ENCODE measurements at places on chromosomes 2 and 18.
A peak's percentile ranks its signal among the peaks of the same experiment; 100 is the strongest.

DNA sequence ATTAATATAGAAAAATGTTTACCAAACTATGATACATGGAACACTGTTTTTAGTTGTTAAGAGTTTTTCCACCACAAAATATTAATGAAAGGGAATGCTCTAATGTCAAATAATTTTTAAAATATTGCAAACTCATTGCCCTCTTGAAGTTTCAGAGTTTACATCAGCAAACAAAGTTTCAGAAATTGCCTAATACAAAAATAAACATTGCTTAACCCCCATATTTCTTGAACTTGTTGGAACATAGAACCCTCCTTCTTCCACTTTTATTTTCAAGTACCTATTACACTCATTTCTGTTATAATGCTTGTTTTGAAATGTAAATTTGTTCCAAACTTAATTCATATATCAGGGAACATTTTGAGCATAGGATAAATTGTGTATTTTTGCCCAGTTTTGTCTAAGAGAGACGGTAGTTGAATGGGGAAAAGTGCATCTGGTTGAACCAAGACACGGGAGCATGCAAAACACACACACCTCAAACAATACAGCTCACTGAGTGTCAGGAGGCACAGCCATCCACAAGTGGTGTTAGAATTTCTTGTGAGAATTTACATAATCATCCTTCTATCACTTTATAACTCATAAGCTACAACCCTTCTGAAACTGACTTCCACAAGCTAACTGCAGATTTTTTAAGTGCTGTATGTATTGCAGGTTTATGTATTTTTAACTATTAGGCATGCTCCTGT is 5.3 kb upstream of the MC4R start:
- DNase-seq, result no peak

DNA sequence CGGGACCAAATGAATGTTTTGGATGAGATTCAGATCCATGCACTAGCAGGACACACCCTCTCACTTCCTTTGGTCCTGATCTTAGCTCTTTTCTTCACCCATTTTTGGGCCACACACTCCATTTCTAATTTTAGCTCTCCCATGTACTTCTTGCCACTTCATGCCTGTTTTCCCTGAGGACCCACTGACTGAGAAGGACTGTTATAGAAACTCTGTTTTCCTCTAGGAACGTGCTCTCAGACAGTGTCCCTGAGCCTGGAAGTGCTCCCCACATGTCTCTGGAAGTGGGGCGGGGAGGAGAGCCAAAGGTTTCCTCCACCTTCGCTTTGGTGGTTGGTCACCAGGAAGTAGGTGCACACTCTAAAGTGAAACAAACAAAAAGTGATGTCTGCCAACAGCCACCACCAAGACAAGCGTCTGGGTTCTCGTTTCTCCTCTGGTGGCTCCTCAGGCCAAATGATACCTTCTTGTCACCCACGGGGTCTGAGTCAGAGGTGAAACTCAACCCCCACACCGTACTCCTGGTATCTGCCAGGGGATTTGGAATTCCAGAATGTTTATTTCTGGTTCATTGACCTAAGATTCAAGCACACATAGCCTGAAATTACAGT is 74.7 kb downstream of the MERTK start:
- DNase-seq, result no peak

DNA sequence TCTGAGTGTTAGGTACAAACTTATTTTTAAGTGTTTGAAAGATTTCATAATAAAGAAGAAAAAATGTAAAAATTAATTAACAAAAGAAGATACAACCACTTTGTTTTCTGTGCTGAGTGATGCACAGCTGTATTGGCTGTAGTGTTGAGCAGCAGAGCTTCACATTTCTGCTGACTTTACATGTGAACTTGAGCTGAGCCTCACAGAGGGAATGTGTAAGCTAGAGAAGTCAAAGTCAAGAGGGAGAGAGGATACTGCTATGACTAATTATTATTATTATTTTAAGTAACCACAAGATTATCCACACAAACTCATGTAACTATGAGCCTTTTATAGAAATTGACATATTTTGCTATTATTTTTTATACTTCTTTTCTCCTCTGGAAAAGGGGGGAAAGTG is 159.1 kb upstream of the ZSWIM2 start:
- DNase-seq, result no peak

- DNase-seq, result no peak
These were observed 35.1 kb downstream of the MAPRE2 start for GRCh38 chr18:35076135-35076924.

DNA sequence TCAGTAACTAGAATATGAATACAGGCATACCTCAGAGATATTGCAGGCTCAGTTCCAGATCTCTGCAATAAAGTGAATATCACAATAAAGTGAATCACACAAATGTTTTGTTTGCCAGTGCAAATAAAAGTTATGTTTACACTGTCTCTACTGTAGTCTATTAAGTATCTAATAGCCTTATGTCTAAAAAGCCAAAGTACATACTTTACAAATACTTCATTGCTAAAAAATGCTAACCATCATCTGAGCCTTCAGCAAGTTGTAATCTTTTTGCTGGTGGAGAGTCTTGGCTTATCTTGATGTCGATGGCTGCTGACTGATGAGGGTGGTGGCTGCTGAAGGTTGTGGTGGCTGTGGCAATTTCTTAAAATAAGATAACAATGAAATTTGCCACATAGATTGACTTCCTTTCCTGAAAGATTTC is 159.4 kb downstream of the MYO1B start:
- DNase-seq, result no peak

- no peak for DNase-seq
These were observed 1084.7 kb upstream of the NXPH2 start for GRCh38 chr2:139864821-139865302.

- DNase-seq, result peak; percentile 34
These were observed 47.0 kb downstream of the STAT4 start for GRCh38 chr2:191103774-191104173.

DNA sequence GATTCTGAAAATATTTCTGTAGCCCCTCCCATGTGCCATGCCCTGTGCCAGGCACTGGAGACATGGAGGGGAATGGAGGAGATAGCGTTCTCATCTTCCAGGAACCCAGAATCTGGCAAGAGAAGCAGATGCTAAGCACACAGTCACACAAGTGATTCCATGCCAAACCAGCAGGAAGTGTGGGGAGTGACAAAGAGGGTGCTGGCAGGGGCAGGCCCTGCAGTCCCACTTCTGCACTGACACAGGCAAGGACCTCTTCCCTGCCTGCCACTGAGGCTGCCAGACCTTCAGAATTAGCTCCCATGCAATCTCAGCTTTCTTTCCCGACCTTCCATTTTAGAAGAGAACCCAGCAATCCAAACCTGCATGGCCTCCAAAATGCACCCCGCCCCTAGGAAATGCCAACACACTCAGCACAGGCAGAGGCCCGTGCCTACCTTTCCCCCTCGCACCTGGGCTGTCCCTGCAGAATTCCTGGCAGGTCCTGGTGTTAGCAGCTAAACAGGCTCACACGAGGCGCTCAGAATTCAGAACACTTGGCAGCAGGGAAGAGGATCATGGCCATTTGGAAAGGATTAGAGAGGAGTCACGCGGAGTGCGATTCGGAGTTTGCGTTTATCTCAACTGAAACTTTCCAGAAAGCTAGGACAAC is 155.3 kb downstream of the MSH2 start:
- no peak for DNase-seq

DNA sequence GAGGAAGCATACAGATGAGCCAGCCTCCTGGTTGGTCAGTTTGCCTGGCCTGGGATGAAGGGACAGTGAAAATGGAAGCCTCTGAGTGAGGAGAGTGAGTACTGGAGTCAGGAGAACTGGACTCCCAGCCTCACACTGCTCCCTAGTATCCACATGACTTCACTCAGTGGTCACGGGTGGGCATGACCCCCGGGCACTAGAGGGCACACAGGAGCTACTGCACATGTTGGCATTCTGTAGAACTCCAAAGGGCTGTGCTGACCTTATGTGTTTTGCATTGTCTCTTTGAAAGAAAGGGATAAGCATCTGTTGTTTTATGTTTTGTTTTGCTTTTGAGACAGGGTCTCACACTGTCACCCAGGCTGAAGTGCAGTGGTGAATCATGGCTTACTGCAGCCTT is 23.7 kb downstream of the NCAPH start:
- peak; percentile 43 for DNase-seq

DNA sequence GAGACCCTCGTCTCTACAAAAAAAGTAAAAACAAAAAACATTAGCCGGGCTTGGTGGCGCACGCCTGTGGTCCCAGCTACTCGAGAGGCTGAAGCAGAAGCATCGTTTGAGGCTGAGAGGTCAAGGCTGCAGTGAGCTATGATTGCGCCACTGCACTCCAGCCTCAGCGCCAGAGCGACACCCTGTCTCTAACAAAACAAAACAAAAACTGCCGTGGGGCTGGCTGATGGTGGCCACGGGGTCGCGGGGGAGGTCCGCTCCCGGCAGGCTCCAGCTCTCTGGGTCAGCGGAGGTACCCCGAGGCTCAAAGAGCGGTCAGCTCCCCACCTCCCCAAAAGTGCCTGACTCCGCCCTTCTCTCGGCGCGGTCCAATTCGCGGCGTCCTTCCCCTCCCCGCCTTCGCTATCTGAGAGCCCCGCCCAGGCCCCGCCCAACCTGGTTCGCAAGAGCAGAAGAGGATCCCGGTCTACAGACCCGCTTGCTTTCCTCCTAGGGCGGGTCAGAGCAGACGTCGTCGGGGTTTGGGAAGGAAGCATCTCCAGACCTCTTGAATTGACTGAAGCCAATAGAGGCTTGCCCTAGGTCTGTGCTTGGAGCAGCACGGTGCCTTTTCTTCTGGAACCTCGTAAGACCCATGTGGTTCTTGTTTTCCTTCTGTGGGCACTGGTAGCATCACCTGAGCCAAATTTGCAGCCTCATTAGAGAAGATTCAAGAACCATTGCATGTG is 7.8 kb downstream of the RAX start:
- no peak for DNase-seq

GRCh38 chr2:173231042-173231441 is 123.6 kb upstream of the CDCA7 start:
- DNase-seq, result no peak

- DNase-seq, result no peak
These were observed 103.1 kb upstream of the SPATS2L start for GRCh38 chr2:200203381-200203827.

- no peak for DNase-seq
These were observed 166.0 kb upstream of the FAM98A start for GRCh38 chr2:33765122-33765521.

- DNase-seq, result no peak
These were observed 14.7 kb downstream of the NRP2 start for GRCh38 chr2:205696927-205697441.

- DNase-seq, result no peak
These were observed 892.2 kb upstream of the ZEB2 start for GRCh38 chr2:145412155-145412554.

GRCh38 chr2:81589406-81589805 is 1284.9 kb upstream of the LRRTM1 start:
- DNase-seq, result no peak

- peak; percentile 34 for DNase-seq
These were observed 15.4 kb downstream of the PPM1B start for GRCh38 chr2:44184106-44184505.

GRCh38 chr18:74951165-74951760 is 257.7 kb downstream of the PTGR3 start:
- peak; percentile 51 for DNase-seq

DNA sequence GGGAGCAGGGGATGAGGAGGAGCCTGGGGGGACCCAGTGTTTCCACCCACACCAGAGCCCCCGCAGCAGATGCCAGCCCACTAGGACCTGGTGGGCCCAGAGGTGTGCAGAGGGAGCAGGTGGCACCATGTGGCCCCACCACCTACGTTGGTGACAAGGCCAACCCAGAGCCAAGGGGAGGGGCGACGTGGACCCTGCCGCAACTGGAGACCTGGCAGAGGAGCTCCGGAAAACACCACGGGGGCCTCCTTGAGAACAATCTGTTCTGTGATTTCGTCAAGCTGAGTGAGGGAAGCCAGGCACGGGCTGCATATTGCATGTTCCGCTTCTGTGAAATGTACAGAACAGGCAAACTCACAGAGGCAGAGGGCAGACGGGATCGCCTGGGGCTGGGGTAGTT is 49.1 kb upstream of the GPC1 start:
- no peak for DNase-seq

DNA sequence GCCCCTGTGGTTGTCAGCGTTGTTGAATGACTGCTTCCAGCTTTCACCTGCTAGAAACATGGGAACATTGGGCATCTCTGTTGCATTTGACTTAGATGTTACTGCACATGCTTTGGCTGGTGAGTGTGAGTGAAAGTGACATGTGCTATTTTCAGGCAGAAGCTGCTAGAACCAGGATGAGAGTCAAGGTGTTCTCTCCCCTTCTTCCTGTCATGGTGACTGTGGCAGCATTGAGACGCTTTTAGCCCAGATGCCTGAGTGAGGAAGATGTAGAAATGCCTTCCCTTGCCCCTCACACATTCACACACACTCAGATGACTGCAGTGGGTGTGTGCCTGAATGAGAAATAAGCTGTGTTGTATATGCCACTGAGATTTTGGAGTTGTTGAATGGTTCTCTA is 220.2 kb downstream of the PTPRM start:
- no peak for DNase-seq

DNA sequence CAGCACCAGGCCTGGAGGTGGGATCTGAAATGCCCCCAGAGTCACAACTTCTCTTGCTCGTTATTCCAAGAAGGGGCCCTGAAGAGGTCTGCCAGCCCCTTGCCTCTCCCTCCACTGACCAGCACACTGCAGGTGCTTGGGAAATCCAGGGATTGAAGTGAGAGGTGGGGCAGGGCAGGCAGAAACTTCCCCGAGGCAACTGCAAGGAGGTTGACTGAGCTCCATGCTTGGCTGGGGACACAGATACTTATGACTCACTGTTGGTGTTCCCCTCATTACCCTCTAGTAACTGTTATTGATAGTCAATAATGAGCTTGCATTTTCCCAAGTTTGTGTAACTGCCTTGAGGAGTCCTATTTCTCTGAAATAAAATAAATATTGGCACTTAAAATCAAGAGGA is 47.5 kb downstream of the MARCO start:
- no peak for DNase-seq

- peak; percentile 84 for DNase-seq
These were observed 29.3 kb upstream of the DUSP2 start for GRCh38 chr2:96174251-96175144.

GRCh38 chr2:3323360-3324035 is 54.1 kb downstream of the EIPR1 start:
- DNase-seq, result no peak

GRCh38 chr18:61992285-61992684 is 99.5 kb upstream of the RNF152 start:
- DNase-seq, result no peak

DNA sequence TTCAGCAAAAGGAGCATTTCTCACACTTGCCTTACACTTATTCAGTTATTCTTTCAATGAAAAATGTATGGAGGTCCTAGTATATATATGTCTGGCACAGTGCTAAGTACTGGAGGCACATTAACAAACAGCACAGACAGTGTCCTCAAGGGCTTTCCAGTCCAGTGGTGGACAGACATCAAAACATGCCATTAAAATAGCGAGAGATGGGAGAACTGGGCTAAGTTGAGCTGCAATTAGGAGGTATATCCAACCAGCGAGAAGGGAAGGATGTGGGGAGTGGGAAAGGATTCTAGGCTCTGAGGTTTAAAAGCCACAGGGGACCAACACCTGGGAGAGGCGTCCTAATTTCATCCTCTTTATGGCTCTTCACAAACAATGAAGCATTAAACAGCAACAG is 127.5 kb upstream of the TTC39C start:
- no peak for DNase-seq

GRCh38 chr2:231362555-231363184 is 32.8 kb upstream of the B3GNT7 start:
- DNase-seq, result no peak

GRCh38 chr18:29397536-29397935 is 1220.6 kb upstream of the CDH2 start:
- no peak for DNase-seq

GRCh38 chr18:37702841-37703240 is 137.2 kb upstream of the CELF4 start:
- DNase-seq, result no peak
